ENCODE measurements at places on chromosomes 6 and 20.

DNA sequence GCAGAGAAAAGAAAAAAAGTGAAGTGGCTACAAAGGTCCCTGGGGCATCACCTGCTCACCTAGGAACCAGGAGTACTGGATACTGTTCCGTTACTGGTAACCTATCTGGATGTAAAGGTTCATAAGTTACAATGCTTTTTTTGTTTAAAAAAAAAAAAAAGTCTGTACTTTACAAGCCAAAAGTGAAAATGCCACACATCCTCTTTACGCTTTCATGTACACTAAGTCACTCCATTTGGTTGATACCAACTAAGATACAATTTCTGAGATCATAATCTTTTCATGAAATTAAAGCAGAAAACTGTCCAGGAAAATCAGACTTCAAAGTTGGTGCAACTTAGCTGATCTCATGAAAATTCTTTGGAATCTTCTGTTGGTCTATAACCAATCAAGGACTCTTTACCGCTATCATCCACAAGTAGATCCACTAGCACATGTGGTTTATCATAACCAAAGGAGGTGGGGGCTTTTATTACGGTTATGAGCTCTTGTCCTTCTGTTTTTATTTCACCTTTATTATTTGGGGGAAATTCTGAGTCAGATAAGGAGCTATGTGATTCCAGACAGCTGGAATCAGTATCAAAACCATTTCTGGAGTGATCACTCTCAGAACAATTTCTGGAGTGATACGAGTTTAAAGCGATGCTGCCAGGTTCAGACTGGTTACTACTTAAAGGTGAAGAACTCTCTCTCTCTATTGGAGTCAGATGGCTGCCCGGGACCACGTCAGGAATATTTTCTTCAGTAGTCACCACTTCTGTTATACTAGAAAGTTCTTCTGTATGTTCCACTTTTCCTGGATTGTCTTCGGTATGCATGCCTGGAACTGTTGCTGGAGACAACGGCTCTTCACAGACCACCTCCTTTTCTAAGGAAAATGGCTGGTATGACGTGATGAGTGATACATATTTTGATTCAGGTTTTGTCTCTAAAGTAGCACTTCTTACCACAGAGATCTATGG, 21.2 kb downstream of the IFNGR1 start:
- no peak for DNase-seq

GRCh38 chr6:157454762-157455714, 74.0 kb downstream of the ZDHHC14 start:
- no peak for DNase-seq

- no peak for DNase-seq
These were observed 25.1 kb downstream of the YTHDF1 start for GRCh38 chr20:63190828-63191227.

GRCh38 chr6:131688286-131688685, 12.9 kb downstream of the OR2A4 start:
- DNase-seq: no peak

- no peak for DNase-seq
These were observed 35.1 kb upstream of the TSPYL1 start for GRCh38 chr6:116314878-116315277.

DNA sequence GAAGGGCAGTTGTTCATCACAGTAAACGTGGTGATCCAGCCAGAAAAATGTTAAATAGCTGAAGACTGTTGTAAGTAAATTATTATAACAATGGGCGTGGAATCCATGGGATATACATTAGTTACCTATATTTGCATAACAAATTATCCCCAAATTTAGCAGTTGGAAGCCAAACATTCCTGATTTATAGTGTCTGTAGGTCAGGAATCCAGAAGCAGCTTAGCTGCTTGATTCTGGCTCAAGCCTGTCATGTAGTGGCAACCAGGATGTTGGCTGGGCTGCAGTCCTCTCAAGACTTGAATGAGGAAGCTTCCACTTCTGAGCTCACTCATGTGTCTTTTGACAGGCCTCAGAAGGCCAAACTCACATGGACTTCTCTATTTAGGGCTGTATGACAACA, 6.9 kb upstream of the ADGRB3 start:
- DNase-seq: no peak

- no peak for DNase-seq
These were observed 11.9 kb upstream of the LATS1 start for GRCh38 chr6:149729824-149730223.

DNA sequence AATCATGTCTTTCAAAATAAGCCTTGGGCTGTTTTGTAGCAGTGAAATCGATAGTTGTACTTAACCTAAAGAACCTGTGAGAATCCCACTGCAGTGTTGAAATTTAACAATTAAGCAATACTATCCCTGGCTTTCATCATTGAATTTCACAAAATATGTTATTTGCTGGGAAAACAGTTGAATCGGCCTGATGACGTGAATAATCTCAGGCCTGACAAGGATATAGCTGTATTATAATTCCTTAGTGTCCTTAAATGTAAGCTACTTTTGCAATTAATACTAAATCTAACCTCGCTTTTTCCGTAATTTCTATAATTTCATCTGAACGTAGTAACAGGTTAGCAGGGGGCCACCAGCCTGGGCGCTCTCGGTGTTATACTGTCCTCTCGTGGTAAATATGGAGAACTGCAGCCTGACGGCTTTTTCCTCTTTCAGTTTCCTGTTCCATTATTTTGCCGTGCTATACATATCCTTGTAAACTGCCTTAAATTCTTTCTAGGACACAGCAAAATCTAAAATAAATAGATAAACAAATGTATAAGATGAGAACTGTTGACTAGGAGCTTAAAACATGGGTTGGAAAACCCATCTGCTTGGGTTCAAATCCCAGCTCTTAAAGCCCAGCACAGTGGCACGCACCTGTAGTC, 24.0 kb downstream of the MTFR2 start:
- DNase-seq: peak; percentile 8

DNA sequence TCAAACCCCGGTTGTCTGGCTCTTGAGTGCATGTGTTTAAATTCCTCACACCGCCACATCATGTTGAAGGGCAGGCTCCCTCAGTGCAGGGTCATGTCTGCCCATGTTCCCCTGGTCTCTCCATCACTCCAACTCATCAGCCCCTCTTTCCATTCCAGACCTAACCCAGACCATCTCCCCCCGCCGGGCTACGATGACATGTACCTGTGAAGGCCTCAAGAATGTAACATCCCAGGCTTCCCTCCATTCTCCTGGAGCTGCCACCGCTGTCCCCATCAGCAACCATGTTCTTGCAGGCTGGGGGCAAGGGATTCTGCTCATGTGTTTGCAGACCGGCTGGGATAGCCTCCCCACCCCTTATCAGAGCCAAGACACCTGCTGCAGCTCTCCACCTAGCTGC, 19.9 kb downstream of the TMEM74B start:
- DNase-seq: no peak

- DNase-seq: no peak
These were observed 68.9 kb downstream of the CYP39A1 start for GRCh38 chr6:46583721-46584120.

- DNase-seq: no peak
These were observed 42.0 kb upstream of the RSPO3 start for GRCh38 chr6:127076466-127076865.

DNA sequence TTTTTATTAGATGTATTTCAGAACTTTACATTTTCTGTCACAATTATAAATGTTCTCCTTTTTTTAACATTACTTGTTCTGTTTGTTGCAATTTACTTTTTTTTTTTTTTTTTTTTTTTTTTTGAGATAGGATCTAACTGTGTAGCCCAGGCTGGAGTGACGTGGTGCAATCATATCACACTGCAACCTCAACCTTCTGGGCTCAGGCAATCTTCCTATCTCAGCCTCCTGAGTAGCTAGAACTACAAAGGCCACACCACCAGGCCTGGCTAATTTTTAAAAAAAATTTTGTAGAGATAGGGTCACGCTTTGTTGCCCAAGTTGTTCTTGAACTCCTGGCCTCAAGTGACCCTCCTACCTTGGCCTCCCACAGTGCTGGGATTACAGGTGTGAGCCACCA, 15.1 kb upstream of the MBOAT1 start:
- DNase-seq: no peak

All from NCI-H187 (cell line).